ENCODE measurements at places on chromosomes 5 and 9.
A peak's percentile ranks its signal among the peaks of the same experiment; 100 is the strongest.

GRCh38 chr5:107806705-107807104, 136.0 kb upstream of the EFNA5 start:
- DNase-seq = no peak

DNA sequence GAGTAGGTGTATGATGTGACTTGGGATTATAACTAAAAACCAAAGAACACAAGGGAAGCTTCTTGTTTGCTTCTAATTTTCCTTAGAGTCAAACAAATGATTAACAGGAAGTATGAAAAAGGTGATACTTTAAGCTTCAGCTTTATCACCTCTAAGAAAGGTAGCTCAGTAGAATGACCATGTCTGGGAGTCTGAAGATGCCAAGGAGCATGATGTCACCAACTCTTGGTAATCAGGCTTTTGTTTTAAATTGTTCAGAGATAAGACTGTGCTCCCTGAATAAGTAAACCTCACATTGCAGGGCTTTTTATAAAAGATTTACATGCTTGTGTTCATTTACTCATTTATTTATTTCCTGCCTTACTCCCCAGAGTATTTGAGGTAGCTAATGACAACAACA, 169.9 kb downstream of the FER start:
- no peak for DNase-seq

DNA sequence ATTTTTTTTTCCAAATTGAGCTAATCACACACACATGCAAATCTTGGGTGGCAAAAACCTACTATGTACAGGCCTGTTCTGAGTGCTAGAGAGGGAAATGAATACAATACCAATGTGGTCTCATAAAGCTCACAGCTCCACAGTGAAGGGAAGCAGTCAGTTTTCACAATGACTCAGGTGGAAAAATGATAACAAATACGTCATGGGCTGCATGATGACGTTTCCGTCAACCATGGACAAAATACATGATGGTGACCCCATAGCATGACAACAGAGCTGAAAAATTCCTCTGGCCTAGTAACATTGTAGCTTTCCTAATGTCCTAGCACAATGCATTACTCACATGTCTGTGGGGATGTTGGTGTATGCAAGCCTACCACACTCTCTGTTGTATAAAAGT, 252.5 kb downstream of the TRIM32 start:
- no peak for DNase-seq

- no peak for DNase-seq
These were observed 234.9 kb downstream of the FAM170A start for GRCh38 chr5:119864286-119864685.

DNA sequence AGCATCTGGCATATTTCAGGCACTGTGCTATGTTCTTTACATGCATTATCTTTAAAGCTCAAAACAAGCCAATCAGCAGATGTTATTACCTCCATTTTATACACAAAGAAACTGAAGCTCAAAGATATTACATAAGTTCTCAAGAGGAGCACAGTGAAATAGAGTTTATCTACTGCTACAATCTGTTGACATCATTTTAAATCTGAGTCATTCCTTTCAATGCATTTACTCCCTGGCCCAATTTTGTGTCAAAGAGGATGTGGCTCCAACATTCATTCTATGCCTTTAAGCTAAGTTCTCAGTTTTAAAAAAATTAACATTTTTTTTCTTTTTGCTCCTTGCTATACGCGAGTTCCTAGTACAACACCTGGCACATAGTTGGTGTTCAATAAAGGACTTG, 486.3 kb upstream of the ZNF462 start:
- DNase-seq = no peak

- DNase-seq = no peak
These were observed 68.6 kb downstream of the EPB41L4B start for GRCh38 chr9:109252291-109252690.

GRCh38 chr5:97231025-97231636, 48.1 kb upstream of the RIOK2 start:
- DNase-seq = peak; percentile 18

DNA sequence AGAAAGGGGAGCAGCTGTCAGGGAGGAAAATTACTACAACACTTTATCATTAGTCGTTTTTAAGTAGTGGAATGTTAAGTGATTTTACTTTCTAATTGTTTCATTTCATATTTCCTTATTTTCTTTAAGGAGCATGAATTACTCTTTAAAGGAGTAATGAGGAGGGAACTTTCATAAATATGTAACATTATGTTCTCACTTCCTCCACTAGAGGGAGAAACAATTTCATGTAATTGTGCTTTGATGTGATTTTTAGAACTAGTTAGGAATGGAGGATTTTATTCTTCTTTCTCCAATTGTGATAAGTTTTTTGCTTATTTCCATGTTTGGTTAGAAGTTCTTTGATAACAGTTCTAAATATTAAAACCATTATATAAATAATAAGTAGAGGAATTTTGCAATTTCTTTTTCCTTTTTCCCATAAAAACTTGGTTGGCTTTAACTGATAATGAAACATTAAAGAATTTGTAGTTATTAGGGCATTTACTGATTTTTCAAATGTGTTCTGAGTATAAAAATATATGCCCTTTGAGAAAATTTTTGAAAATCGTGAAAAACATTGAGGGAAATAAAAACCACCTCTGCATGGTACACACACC, 25.6 kb downstream of the CEP78 start:
- no peak for DNase-seq

All from stimulated activated CD4-positive, alpha-beta T cell treated with anti-CD3 and anti-CD28 coated beads, Interleukin-15, amount 100 ng/mL, for 24 hours (primary cell).